ENCODE measurements at places on chromosomes 4 and X. TPM values are rescaled to one million over a fixed set of nuclear protein-coding genes. Genes with fewer than 3 reads are reported as not detected.

The ARX gene
- not detected for total RNA-seq

The ADGRL3 gene
- 9.6 TPM for total RNA-seq

The MAGEA4 gene
- total RNA-seq = not detected

GRCh38 chr4:159925770-159926169 is 822.9 kb downstream of the RAPGEF2 start:
- no peaks in the 10 kb centered on the region for H3K27me3 ChIP-seq
- no peak for DNase-seq
- peak overlapping the region; percentile 54 for H3K4me3 ChIP-seq
- no peak overlapping the region for H3K27ac ChIP-seq
- no peaks in the 10 kb centered on the region for H3K4me1 ChIP-seq
